ENCODE measurements at places on chromosomes 1 and 21.

GRCh38 chr1:45772971-45773370 lies 22.5 kb upstream of the IPP start:
- no peak for DNase-seq

- no peak for DNase-seq
Observed at GRCh38 chr1:10651389-10651766, 145.1 kb downstream of the CASZ1 start.

DNA sequence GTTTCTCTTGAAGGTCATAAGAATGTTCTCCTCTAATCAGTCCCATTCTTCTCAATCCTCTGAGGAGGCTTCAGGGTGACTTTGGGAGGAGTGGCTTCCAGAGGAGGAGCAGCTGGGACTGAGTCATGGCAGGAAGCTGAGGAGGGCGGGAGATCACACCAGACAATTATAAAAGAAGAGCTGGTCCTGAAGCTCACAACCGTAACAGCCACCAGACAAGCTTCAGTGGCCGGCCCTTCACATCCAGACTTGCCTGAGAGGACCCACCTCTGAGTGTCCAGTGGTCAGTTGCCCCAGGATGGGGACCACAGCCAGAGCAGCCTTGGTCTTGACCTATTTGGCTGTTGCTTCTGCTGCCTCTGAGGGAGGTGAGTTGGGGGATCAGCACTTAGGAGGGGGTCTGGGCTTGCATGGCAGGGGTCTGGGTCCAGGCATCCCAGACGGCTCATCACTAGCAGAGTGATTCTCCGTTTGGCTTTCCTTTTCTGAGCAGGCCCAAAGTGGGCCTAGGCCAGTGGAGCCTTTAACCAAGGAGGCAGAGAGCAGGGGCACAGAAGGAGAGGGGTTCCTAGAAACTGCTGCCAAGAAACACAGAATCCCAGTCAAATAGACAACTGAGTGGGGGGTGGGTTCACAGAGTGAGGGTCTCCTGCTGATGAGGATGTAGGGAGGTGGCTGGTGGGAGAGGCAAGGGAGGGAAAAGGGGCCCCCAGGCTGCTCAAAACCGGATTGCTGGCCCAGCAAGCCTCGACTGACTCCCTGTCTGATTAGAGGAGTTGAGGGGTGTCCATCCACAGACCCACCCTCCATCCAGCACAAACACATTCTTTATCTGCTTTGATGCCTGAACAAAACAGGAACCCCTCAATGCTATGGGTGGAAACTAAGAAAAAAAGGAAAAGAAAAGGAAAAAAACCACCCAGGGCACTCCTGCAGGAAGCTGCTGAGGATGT lies at the start of gene ECM1:
Gene ECM1 (plus strand): TSS at position 198 of the 953 bp plus-strand sequence. CDS start 101 bp downstream, at position 299.
- no peak for DNase-seq

DNA sequence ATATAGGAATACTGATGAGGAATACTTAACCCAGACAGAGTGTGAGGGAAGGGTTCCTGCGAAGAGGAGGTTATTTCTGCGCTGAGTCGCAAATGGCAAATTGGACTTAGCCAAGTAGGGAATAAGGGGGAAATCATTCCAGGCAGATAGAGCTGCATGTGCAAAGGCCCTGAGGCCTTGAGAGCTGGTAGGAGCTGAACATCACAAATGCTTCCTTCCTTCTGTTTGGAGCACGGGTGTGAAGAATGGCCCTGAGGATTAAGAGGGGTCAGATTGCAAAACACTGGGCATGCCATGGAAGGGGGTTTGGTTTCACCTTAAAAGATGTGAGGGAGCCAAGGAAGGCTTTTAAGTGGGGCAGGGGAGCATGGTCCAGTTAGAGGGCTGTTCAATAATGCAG lies 12.4 kb downstream of the IER5 start:
- DNase-seq = no peak

- DNase-seq = no peak
Observed at GRCh38 chr1:6958407-6959030, 173.3 kb downstream of the CAMTA1 start.

Measured in skeletal muscle cell (primary cell).